Stimulated activated CD4-positive, alpha-beta T cell treated with anti-CD3 and anti-CD28 coated beads, Interleukin-15, amount 100 ng/mL, for 48 hours (primary cell): ENCODE measurements at places on chromosomes 6 and 20.
A peak's percentile ranks its signal among the peaks of the same experiment; 100 is the strongest.

DNA sequence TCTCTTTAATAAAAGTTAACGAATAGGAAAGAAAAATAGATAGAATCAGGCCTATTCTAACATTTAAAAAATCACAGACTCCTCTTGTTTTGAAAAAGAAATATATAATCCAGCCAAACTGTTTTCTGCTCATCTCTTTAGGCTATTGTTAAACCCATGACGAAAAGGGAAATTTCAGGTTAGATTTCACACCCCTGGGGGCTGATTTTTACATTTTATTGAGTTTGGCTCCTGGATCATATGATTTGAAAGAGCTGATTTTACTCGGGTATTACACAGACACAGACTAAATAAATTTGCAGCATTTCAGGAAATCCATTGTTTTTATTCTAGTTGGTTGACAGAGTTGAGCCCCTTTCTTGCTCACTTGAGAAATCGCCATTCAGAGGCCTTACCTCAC lies 135.8 kb upstream of the HMGCLL1 start:
- DNase-seq = no peak

GRCh38 chr6:129903082-129903481 lies 42.0 kb upstream of the TMEM244 start:
- no peak for DNase-seq

- peak; percentile 31 for DNase-seq
Observed at GRCh38 chr6:79077715-79078074, 359 bp downstream of the PHIP start.

GRCh38 chr6:45543298-45544235 lies 165.8 kb upstream of the SUPT3H start:
- no peak for DNase-seq

DNA sequence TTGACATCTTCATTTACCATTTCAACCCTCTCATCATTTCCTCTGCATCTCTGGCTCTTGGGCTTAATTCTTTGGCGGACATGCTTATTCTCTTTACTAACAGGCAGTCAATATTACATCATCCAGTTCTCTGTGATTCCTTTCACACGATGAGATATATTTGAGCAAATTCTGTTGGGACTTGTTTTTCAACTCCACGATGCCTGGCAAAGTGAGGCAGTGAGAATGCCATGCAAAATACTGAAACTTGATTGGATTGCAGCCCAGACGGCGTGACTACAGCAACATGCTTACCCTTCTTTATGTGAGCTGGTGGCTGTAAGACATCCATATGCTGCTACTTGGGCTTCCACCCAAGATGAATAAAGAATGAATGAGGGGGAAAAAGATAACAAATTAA lies 101.7 kb upstream of the SPACA1 start:
- DNase-seq = no peak

DNA sequence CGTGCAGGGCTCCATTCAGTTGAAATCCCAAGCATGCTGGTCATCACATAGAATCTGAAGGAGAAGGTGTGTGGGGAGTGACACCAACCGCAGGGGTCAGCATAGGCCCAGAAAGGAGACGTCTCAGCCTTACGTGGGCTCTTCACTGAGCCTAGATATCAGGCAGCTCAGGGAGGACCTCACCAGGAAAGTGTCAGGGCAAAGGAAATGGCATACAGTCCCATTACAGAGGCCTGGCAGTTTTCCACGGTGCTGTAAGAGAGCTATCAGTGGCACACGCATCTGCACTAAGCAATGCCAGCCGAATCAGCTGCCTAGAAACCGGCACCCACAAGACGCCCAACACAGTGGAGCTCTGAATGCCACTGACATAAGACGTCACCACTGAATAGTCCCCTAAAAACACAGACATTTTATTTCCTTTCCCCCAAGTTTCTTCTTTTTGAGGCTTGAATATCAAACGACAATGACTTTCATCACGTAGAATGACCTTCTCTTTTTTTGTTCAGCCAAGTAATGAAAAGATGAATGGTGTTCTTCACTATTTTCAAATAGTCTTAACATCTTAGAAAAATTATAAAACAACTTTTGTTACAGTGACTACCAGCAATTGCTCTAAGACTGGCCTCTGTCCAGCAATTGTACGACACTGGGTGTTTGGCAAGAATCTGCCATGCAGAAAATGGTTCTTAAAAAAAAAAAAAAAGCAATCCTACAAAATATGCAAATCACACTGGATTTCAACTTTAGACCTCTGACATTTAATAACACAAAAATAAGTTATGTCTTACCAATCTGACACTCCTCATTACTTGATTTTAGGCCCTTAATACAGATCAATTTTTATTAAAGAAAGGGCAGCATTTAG lies 88.9 kb upstream of the FOXQ1 start:
- no peak for DNase-seq

DNA sequence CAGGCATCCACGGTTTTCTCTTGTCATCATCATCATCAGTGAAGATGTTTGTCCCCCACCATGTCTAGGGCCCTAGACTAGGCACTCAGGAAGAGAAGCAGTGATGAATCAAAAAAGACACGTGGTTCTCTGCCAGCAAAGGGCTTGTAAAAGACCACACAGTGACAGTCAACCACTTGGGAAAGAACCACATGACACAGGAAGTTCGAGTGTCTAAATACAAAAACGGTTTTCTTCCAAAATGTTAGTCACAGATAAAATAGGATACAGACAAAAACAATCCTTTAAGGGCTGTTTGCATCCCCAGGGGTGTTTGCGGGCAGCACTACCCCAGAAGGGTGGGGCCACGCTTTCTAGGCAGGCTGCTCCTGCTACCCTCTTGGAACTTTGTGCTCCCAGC lies 356.8 kb upstream of the AGPAT4 start:
- no peak for DNase-seq

GRCh38 chr6:38797391-38797790 lies 82.3 kb downstream of the DNAH8 start:
- no peak for DNase-seq

- no peak for DNase-seq
Observed at GRCh38 chr6:149246691-149247384, 70.7 kb upstream of the TAB2 start.

- DNase-seq = no peak
Observed at GRCh38 chr6:41332241-41332640, 3.2 kb upstream of the NCR2 start.

GRCh38 chr20:57478176-57478575 lies 46.8 kb downstream of the CTCFL start:
- DNase-seq = no peak

DNA sequence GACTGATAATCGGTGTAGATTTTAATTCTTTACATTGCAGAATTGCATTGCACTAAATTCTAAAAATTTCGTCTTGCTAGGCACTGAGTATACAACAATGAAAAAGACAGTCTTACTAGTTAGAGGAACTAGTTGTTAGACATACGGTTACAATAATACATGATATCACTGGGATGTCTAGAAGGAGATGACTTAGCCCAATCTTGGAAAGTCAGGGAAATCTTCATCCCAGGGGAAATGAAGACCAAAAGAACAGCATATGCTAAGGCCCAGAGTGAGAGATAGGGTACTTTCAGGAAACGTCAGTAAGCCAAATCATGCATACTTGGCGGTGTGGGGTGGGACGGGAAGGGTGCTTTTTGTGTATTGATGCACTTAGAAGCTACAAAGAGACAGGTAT lies 901 bp downstream of the CEP57L1 start:
- no peak for DNase-seq

- DNase-seq = no peak
Observed at GRCh38 chr6:43996618-43997344, 130.5 kb downstream of the MRPL14 start.

- DNase-seq = no peak
Observed at GRCh38 chr6:89260832-89261231, 43.7 kb upstream of the GABRR1 start.

DNA sequence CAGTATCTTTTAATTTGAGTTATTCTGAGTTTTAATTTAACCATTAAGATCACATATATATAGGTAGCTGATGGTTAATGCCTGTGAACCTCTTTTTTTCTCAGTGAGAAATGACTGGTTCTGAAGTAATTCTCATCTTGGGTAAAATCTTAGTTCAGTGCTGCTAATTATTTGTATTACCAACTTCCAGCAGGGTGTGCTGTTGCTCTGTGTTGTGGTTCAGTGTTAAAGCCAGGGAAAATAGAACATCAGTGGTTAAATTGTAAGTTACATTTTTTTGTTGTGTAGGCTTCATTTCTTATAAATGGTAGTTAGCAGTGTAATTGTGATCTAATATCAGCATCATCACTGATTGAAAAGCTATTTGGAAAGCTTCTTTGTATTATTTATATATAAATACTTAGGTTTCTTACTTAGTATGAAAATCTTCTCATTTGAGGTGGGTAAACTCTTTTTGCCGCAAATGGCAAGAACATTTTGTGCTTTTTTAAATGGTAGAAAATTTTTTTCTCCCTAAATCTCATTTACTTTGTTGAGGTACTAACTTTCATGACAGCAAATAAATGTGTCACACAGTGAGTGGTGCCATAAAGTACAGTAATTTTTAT lies 43.7 kb downstream of the CDC5L start:
- no peak for DNase-seq

GRCh38 chr6:155693573-155694418 lies 238.2 kb upstream of the NOX3 start:
- no peak for DNase-seq

GRCh38 chr20:62309947-62310756 lies 7.4 kb downstream of the ADRM1 start:
- no peak for DNase-seq

GRCh38 chr6:114040871-114041270 lies 69.9 kb upstream of the HDAC2 start:
- no peak for DNase-seq

DNA sequence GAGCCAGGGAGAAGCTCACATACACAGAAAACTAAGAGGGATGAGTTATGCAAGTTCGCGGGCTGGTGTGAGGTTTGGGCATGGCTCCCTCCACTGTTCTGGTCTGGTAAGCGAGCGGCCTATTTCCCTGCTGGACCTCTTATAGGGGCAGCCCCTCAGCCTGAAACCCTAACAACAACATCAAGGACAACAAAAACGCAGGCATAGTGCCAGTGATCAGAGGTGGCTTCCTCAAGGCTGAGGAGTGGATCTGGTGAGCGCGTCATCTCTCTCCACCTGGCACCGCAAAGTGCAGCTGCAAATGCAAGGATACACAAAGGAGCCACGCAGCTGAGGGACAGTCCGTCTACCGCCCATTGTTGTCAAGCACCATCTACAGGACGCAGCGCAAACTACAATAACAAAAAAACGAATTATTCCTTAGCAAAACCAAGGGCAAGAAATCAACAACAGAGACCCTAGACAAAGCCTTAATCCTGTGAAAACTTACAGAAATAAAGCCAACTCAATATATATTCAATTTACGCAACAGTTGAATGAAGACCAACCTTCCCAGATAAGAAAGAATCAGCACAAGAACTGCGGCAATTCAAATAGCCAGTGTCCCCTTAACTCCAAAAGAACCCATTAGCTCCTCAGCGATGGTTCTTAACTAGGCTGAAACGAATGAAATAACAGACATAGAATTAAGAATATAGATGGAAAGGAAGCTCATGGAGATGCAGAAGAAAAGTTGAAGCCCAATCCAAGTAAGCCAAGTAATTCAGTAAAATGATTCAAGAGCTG lies 9.2 kb upstream of the DEFB110 start:
- no peak for DNase-seq

GRCh38 chr6:169640351-169640852 lies 61.4 kb downstream of the WDR27 start:
- DNase-seq = no peak

DNA sequence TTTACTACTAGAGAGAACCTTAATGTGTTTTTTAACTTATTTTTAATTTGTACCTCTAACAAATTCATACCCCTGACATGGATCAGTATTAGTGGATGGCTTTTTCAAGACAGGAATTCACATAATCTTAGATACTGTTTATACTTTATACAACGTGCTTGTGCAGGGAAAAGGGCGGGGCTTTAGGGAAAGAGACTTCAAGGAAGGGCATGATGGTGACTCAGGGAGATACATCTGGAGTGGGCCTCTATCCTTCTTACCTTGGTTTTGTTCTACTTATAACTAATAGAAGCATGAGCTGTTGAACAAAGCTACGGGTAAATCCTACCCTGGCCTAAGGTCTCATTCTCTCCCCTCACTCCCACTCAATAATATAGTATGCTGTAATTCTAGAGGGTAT lies 160.8 kb downstream of the C6orf58 start:
- DNase-seq = no peak

- no peak for DNase-seq
Observed at GRCh38 chr6:116468293-116468692, 7.1 kb downstream of the CALHM6 start.

DNA sequence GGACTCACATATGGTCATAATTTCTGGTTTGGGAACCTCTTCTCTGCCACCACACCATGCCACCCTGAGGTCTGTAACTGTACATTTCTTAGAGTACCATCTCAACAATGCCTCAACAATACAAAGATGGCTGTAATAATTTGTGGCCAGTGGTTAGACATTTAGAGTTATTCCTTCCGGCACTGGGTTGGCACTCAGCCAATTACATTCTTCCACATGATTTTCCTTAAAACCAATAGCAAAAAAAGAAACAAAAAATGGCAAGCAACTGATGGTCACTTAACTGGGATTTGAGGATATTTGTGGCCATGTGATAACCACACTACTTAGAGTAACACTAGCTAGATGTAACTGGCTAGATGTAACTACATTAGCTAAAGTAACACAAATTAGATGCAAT lies 79.9 kb downstream of the SEL1L2 start:
- no peak for DNase-seq

DNA sequence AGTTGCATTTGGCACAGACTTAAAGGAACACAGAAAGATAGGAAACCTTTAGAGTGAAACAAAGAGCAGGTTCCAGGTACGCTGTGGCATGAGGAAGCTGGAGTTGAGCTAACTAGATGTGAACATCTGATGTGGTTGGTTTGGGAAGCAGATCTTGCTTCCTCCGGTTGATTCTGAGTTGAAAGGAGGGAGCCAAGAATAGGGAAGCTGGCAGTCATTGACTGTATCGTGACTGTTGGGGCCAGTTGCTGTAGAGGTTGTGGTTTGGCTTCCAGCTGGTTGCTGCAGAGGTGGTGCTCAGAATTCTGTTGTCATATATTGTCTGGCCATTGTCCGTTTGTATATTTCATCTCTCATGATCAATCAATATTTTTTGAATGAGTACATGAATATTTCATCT lies 325.9 kb downstream of the PLCB1 start:
- no peak for DNase-seq

DNA sequence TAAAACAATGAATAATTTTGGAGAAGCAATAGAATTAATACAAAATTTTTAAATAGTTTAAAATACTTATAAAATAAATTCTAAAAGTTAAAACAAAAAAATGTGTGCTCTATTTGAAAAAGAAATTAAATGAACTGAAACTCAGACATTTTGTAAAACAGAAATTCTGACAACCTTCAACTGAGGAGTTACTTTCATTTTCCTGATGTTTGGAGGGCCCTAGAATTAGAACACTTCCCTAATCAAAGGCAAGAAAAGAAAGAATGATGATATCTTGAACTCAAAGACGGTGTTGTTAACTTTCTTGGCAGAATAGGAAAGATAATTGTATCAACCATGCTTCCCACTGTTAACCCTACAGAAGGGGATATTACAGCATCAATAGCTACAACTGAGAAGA lies 27.9 kb downstream of the SNX14 start:
- no peak for DNase-seq

- no peak for DNase-seq
Observed at GRCh38 chr6:11744753-11745152, 33.9 kb downstream of the ADTRP start.
